Midbrain (tissue), 1 donor: ENCODE measurements at places on chromosomes 6 and 20.

DNA sequence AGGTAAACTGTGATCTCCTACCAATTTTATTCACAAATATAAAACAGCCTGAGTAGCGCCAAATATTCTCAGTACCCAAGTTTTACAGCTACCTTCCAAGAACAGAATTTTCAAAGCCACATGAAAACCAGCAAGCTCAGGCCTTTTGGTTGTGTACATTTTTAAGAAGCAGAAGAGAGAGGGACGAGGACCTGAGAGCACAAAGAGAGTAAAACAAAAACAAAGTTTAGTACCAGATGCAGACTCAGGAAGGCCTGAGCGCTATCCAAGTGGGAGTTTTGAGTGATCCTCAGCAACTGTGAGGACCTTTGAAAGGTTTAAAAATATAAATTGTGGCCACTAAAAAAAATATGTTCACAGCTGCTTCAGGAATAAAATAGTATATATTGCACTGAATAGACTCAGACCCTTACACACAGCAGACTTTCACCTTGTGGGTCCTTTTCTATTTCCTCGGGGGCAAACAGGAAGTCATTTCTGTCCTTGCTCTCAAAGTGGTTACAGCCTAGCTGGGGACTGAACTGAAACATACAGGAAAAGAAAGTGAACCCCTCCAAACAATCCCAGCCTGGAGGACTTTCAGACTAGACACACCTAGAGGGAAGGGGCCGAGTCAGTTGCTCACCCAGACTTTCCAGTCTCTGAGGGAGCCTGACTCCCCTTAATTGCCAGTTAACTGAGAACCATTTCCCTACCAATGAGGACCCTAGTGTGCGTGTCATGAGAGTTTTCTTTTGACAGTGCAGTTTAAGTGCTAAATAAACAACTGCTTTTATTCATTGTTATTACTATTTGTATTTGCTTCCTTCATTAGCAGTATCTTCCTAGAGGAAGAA lies 48.5 kb upstream of the NT5E start:
- DNase-seq = no peak

- no peak for DNase-seq
These were observed 141.5 kb downstream of the ATXN1 start for GRCh38 chr6:16619777-16620176.

GRCh38 chr6:149457316-149457884 lies 27.4 kb downstream of the ZC3H12D start:
- no peak for DNase-seq

DNA sequence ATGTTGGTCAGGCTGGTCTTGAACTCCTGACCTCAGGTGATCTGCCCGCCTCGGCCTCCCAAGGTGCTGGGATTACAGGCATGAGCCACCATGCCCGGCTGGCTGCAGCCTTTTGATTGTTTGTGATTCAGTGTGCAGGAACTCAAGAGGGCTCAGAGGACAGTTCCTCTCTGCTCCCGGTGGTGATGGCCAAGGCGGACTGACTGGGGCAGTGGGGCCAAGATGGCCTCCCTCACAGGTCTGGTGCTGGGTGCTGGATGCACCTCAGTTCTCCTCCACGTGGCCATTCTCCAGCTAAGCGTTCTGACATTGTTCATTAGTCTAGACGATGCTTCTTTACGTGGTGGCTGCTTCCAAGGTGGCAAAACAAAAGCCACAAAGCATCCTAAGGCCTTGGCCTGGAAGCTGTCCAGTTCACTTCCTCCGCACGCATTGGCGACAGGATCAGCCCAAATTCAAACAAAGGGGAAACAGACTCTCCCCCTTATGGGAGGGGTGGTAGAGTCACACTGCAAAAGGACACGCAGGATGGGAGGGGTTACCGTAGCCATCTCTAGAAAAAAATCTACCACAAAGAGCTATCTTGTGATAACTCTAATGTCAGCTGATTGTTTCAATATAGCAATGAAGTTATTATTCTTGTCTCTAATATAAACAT lies 146.9 kb downstream of the FOXC1 start:
- no peak for DNase-seq

DNA sequence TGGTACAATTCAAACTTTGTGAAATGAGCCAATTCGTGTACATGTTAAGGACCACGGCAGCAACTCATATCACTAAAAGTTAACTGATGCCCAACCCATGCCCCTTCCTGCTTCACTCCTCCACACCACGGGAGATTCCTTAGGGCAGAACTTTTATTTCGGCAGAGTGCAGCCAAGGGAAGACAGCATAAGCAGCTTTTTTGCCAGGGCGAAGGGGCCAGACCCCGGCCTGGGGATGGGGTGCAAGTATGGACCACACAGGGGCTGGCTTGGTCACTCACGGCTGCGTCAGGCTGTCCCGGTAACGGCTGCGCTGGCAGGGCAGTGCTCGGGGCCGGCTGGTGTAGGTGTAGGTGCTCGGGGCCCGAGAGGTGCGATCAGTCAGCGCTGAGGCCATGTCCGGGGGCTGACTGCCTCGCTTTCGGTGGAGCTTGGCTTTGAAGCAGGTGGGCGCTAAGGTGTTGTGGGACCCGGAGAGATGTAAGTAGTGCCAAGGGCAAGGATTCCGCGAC lies 792 bp downstream of the RSPH3 start:
- DNase-seq = no peak

DNA sequence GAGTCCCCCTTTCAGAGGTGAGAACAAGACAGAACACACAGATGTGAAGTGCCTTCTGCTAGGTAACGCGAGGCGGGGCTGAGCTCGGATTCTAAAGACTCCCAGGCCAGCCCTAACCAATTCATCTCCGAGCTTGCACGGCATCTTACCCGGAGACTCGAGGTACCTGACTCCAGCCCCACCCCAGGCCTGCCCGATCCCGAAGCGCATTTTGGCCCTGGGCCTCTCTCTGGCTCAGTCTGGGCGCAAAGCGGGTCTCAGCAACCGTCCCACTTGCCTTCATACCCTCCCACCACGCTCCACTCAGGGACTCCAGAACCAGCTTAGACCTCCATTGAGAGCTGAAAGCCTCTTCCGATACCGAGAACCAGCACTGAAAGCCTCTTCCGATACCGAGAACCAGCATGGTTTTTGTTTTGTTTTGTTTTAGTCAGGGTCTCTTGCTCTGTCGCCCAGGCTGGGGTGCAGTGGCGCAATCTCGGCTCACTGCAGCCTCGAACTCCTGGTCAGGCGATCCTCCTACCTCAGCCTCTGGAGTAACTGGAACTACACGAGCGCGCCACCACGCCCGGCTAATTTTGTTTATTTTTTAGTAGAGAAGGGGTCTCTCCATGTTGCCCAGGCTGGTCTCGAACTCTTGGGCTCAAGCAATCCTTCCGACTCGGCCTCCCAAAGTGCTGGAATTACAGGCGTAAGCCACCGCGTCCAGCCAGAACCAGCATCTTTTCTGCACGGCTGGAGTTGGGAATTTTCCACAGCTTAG lies 557 bp upstream of the DYNLRB1 start:
- DNase-seq = no peak

DNA sequence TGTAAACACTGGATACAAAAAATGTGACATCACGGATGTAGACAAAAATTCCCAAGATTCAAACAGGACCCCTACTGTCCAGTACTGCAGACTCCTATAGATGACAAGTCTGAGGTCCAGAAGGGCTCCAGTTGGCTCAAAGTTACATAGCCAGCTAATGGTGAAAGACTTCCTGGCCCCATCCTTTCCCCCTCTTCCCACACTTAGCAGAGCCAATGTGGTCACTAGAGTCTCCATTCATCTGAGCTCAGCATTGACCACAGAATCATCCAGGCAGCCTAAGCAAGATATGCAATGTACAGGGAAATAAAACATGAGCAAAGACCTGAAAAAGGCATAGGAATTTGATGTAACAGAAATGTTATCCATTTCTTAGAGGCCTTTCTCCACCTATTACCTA lies 180.5 kb downstream of the ADAT2 start:
- no peak for DNase-seq

GRCh38 chr20:17859616-17860232 lies 108.9 kb downstream of the SNX5 start:
- no peak for DNase-seq

DNA sequence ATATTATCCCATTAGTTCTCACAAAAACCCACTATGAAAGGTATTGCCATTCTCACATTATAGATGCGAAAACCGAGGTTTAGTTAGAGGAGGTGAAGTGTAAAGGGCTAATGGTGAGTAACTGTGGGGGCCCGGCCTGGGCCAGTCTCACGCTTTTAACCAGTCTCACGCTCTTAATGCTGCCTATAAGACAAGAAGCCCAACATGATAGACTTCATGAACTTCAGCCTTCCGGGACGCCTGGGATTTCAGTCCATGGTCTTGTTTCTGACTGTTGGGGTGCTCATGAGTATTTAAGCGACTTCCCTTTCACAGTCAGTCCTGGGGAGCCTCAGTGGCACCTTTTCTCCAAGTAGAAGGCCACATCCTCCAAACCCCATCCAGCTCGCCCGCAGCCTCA lies 31.7 kb downstream of the AGPAT4 start:
- DNase-seq = no peak

- no peak for DNase-seq
These were observed 2.9 kb downstream of the ZNF335 start for GRCh38 chr20:45968801-45969711.

- no peak for DNase-seq
These were observed 117.0 kb downstream of the SLC16A10 start for GRCh38 chr6:111204305-111204704.

DNA sequence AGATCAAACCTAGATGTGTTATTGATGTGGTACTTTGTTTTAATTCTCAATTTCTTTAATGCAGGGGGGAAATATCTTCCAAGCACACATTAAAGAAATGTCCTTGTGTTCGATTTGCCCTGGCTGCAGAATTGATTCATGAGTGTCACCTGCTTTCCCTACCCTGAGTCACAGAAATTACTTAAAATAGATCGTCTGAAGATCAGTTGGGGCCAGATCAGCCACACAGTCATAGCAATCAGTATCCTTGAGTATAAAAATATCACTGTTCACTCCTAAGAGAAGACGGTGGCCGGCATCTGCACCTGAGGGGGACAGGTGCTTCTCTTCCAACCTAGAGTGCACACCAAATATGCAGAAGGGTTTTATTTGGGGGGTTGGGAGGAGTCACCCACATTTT lies 115.2 kb upstream of the RIN2 start:
- DNase-seq = no peak

- DNase-seq = peak; percentile 33
These were observed 21.4 kb upstream of the TRAM2 start for GRCh38 chr6:52598123-52598823.

DNA sequence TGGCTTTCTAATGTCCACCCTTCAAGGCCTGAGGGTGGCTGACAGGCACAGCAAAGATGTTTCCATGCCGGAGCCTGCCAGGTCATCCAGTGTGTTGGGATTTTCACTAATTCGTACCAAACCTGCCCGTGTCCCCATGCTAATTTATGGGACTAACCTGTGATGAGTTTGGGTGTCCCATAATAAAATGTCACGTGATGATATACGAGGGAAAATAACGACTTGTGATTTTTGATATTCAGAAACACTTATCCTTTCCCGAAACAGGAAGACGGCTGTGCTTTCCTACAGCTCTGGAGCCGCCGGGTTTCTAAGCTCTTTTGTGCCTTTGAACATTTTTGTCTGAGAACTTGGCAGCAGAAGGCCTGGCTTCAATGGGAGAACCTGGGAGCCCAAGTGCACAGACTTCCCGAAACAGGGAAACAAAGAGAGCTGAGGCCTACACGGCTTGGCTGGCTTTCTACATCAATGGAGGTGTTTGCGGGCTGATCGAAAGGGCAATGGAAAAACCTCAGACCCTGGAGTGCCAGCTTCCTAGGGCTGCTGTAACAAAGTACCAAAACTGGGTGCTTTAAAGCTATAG lies 171.9 kb upstream of the JARID2 start:
- DNase-seq = peak; percentile 39
